Aorta (tissue), 5 donors: ENCODE measurements at places on chromosomes 1 and 21. TPM values are rescaled to one million over a fixed set of nuclear protein-coding genes. Genes with fewer than 3 reads are reported as not detected.

Gene TP73
- total RNA-seq = 0.18 TPM

DNA sequence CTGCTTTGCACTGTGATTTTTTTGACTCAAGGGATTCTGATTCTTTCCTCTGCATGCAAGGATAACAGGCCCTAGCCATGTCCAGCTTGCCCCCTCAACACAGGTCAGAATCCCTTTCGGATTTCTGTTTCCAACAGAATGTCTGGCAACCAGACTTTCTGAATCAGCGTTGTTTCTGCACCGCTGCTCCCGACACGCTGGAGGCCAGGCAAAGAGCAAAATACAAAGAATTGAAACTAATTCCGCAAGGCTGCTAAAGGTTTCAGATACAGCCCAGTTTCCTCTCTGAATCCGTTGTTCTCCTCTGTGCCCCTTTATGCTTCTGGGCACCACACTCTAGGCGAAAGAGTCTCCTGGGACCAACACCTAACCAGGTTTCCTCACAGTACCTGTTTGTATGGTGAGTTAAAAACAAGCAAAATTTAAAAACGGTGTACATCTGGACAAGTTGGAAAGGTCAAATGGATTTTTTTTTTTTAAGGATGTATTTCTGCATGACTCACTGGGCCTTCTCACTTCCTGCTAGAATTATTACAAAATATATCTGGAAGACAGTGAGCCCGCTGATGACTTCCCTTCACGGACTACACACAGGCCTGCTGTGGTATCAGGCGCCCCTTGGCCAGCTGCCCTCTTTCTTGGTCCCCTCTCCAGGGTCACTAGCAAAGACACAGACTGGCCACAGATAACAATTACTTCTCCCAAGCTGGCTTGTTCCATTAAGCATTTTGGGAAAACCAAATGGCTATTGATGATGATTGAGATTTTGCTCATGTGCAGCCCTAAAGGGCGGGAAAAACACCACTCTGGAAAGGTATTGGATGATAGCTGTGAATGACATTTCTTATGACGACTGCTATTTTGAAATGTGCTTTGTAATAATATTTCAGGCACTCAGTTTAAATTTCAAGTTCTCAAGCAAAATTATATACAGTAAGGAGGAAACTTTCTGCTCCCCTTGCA is 118.3 kb downstream of the TGFB2 start:
- no peaks in the 10 kb centered on the region for H3K27me3 ChIP-seq
- H3K27ac ChIP-seq = peak overlapping the region; percentile 100
- no peak overlapping the region for H3K4me3 ChIP-seq
- peaks cover 2% of the 10 kb centered on the region for H3K4me1 ChIP-seq
- no peaks in the 10 kb centered on the region for H3K36me3 ChIP-seq

Gene HTR6
- 0.18 TPM for total RNA-seq

Gene OR10Z1
- not detected for total RNA-seq

GRCh38 chr21:44778094-44778493 is 23.5 kb downstream of the UBE2G2 start:
- peaks cover 4% of the 10 kb centered on the region for H3K36me3 ChIP-seq
- H3K4me1 ChIP-seq = no peaks in the 10 kb centered on the region
- DNase-seq = no peak
- no peaks in the 10 kb centered on the region for H3K27me3 ChIP-seq
